RWPE2 (cell line): ENCODE measurements at places on chromosomes 6 and 20.

DNA sequence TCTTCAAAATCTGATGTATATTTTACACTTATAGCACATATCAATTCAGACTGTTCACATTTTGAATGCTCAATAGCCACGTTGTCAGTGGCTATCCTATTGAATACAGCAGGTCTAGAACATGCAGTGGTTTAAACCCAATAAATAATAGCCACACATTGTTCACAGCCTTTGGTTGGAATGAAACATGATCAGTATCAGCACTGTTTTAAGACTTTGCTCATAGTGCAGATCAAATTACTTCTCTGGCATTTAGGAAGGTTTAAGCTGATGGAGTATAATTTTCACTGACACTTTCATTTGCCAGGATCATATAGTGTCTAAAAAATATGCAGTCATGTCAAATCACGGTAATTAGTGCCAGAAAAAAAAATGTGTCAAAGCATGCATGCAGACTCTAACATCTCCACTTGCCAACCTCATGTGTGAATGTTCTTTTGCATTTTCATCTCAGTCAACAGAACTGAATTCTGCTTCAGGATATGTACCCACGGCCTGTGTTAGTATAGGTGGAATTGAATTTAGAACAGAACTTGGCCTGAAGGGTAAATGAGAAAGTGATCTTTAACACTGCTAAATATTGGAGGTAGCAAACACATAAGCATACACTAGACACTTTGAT lies 184.1 kb downstream of the SLC24A3 start:
- no peak for DNase-seq

DNA sequence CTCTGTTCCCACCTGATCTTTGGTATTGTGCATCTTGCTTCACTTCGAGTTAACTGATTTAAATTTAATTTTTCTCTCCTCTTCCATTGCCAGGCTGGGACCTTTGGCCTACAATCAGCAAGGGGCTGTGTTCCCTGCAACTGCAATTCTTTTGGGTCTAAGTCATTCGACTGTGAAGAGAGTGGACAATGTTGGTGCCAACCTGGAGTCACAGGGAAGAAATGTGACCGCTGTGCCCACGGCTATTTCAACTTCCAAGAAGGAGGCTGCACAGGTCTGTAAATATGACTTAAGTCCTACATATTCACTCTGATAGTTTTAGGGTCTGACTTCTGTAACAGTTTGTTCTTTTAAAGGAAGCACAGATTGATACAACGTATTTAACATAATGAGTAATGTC lies 412.4 kb downstream of the ARHGAP18 start:
- DNase-seq: no peak

GRCh38 chr6:41675176-41675775 lies 37.0 kb downstream of the MDFI start:
- DNase-seq: no peak

- no peak for DNase-seq
These were observed 1586.7 kb downstream of the HACE1 start for GRCh38 chr6:103273048-103273447.

DNA sequence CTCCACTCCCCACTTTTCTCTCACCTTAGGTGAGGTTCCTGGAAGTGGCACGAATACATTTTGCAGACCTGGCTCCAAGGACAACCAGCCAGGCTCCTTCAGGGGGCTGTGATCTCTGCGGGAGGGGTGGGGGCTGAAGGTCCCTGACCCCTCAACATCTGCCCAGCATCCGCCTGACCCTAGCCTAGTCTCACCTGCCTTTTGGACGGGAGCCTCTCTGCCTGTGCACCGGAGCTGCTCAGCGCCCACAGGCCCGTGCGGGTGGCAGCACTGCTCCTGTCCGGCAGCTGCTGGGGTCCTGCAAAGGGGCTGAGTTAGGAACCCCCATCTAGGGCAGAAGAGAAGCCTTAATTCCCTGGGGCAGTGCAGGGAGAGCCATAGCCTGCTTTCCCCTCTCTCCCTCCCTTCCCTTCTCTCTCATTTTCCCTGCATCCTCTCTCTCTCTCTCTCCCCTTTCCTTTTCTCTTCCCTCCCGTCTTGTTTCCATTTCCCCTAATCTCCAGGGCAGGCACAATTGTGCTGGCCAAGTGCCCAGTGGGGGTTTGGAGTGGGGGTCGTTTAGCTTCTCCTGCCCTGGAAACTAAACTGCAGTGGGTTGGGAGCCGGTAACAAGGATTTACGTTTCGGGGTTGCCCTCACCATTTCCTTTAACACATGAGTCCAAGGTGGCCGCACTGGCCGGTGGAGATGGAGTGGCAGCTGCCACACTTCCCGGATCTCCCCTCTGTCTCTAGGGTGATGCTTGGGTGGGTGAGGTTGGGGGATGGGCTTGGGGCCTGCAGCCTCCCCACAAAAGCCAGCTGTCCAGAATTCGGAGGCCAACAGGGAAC lies 54.1 kb downstream of the CTCFL start:
- no peak for DNase-seq

DNA sequence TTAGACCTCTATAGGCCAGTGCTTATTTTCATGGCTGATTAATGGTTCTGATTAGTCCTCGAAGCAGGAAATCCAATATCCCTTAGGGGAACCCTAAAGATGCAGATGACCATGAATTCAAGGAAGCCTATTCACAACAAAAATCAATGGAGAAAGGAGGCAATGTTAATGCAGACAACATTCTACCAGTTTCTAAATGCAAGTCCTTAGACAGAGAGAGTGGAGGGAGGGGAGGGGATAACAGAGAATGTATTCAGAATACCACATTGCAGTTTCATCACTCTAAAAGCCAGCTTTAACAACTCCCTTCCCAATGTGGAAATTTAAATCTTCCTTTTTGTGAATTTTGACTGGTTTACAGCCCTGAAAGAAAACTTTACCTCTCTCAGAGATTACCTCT lies 87.1 kb upstream of the POU3F2 start:
- no peak for DNase-seq

GRCh38 chr6:106730718-106731117 lies 101.3 kb downstream of the QRSL1 start:
- DNase-seq: no peak

DNA sequence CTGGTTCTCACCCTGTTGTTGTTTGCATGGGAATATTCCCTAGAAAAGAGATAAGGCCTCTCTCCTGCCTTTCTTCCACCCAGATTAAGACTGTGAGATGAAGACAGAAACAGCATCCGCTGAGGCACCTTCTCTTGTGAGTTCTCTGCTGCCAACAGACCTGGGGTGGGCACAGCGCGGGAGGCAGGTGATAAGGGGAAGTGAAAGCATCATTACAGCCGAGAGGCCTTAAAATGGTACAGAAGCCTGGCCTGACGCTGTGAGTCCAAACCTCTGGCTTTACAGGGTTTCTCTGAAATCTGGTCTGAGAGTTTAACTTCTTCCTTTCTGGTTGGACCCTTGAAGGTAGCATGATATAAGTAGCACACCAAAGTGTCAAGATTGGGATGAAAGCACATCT lies 21.0 kb upstream of the IYD start:
- DNase-seq: no peak

- DNase-seq: no peak
These were observed 72.3 kb downstream of the ZHX3 start for GRCh38 chr20:41245086-41245707.

DNA sequence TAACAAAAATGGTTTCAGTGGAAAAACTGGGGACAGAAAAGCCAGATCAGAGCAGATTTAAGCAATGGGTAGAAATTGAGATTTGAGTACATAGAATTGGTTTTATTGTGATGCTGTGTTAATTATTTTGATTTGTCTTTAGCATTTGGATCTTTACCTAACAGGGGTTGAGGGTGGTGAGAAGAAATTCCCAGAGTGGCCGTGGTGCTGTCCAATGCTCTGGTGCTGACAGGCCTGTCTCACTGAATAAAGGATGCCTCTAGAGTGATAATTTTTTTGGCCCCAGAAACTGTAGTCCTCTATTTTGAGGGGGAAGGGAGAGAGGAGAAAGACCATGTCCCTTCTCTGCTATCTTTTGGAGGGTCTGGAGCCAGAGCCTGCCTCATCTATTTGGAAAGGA lies 79.1 kb downstream of the LYRM2 start:
- DNase-seq: no peak

GRCh38 chr20:47032933-47033578 lies 138.4 kb downstream of the EYA2 start:
- no peak for DNase-seq

DNA sequence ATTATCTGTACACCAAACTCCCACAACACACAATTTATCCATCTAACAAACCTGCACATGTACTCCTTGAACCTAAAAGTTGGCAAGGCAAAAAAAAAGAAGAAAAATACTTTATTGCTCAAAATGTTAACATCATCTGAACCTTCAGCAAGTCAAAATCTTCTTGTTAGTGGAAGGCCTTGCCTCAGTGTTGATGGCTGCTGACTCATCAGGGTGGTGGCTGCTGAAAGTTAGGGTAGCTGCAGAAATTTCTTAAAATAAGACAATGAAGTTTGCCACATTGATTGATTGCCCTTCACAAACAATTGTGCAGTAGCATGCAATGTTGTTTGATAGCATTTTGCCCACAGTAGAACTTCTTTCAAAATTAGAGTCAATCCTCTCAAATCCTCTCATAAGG lies 2.7 kb upstream of the WFDC11 start:
- no peak for DNase-seq

DNA sequence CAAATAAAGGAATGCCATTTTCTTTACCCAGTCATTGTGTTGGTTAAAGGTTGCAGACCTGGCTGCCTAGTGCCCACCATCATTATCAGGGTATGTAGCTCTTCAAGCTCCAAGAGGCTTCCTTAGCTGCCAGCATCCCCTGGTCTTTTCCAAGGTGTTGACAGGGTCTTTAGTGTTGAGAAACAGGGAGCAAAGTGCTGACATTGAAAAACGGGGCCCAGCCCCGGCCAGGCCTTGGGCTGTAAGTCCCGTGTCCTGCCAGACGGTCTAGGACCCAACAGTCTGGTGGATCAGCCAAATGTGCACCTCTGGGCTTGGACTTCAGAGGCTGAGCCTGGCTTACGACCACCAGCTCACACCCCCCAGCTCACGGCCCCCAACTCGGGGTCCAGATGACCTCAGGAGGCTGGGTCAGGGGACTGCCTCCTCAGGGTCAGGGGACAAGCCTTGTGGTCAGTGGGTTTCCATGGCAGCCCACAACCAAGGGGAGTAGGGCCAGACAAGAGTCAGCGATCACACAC lies 114.4 kb upstream of the MLN start:
- no peak for DNase-seq

GRCh38 chr6:106918115-106918514 lies 56.4 kb downstream of the CD24 start:
- no peak for DNase-seq
